ENCODE measurements at places on chromosomes 13 and 19. TPM values are rescaled to one million over a fixed set of nuclear protein-coding genes. Genes with fewer than 3 reads are reported as not detected.

Gene ZNF274
- 17.2 TPM for total RNA-seq

Gene IRGC
- total RNA-seq: not detected

Gene DAND5
- not detected for total RNA-seq

Gene MUC16
- not detected for total RNA-seq

Gene SLC10A2
- not detected for total RNA-seq

Gene LTBP4
- total RNA-seq: 85.9 TPM

Gene KCNC3
- 1.1 TPM for total RNA-seq

Gene SHISA7
- total RNA-seq: not detected

Gene FXYD1
- total RNA-seq: not detected

Gene DAPK3
- 92.9 TPM for total RNA-seq

Gene PSG11
- total RNA-seq: not detected

Gene ZNF446
- 15.9 TPM for total RNA-seq

Gene TMEM86B
- 3.2 TPM for total RNA-seq

Gene GNA15
- not detected for total RNA-seq

Gene LILRA2
- not detected for total RNA-seq

Gene ARHGEF1
- 85.1 TPM for total RNA-seq

Gene SLC25A41
- 0.27 TPM for total RNA-seq

Gene CEACAM1
- total RNA-seq: not detected

Gene TSKS
- not detected for total RNA-seq

Gene ONECUT3
- not detected for total RNA-seq

Gene NDUFA3
- 114 TPM for total RNA-seq

Gene FUT1
- total RNA-seq: not detected

Gene MEDAG
- 2.0 TPM for total RNA-seq

Gene MBD3L1
- not detected for total RNA-seq

Gene ZNF98
- total RNA-seq: not detected

Gene ANKLE1
- total RNA-seq: 0.99 TPM

Gene CASP14
- total RNA-seq: not detected

Data from osteocyte (in vitro differentiated cells).